Activated T-cell treated with anti-CD3 and anti-CD28 coated beads for 24 hours (primary cell): ENCODE measurements at places on chromosomes 2 and 18.
A peak's percentile ranks its signal among the peaks of the same experiment; 100 is the strongest.

DNA sequence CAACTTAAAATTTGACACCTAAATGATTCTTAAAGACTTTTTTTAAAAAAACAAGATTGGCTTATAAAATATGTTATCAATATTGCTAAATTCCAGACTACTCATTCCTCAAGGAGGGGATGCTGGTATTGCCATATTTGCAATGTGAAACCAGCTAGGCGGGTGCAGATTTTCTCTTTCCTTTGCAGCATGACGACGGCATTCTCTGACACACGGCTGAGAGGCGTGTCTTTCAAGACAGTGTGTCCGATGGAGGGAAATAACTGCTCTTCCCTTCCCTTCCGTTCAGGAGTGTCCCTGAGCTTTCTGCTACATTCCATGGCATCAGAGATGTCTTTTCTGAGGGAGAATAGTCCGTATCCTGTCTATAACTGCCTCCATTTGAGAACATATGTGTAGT is 38.2 kb upstream of the CNGA3 start:
- DNase-seq: no peak

GRCh38 chr2:71679491-71679890 is 226.1 kb downstream of the DYSF start:
- no peak for DNase-seq

- no peak for DNase-seq
Observed at GRCh38 chr18:59870623-59871130, 29.1 kb upstream of the PMAIP1 start.

DNA sequence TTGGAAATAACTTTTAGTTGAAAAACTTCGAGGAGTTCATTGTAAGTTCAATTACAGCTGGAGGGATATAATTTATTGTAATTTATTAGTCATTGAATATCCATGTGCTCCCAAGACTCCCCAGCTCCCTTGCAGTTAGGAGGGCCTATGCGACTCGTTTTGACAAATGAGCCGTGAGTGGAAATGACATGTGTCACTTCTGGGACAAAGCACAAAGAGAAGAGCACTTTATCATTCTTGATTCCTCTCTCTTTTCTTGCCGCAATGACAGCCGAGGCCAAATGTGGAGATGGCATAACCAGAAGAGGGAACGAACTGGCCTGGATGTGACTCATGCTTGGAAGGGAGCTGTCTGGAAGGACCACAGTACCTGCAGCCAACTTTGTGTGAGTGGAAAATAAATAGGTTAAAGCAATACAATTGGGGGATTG is 44.2 kb upstream of the ITSN2 start:
- DNase-seq: no peak

- DNase-seq: peak; percentile 7
Observed at GRCh38 chr2:191933307-191934105, 86.6 kb upstream of the CAVIN2 start.

DNA sequence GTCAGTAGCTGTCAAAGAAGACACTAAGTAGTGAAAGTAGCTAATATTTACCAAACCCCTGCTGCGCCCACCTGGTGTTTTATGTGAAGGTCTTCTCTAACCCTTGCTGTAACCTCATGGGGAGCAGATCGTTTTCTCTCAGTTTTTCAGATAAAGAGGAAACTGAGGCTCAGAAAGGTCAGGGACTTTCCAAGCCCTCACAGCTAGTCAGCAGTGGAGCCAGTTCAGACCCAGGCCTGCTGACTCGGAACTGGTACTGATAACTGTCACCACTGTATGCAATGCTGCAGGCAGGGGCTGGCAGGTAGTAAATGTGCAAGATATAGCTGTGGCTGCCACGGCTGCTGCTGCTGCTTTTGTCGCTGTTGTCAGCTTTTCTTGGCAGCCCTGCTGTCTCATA is 69.1 kb downstream of the LRRFIP1 start:
- DNase-seq: no peak

GRCh38 chr2:85851253-85852151 is 37.3 kb downstream of the ST3GAL5 start:
- DNase-seq: no peak

DNA sequence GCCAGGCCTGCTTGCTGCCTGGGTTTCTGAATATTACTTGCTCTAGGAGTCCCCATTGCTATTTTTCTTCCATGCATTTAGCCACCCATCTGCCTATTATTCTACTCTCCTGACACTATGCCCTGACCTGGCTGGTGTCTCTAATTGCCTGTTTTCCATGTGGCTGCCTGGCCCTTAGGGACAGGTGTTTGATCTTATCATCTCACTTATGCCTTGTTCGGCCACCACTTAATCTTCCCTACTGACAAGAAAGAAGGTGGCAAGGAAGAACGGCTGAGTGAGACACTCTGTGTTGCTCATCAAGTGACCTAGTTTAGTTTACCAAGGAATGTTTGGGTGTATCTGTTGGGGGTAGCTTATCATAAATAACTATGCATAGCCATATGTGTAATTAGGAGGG is 50.4 kb upstream of the RAPH1 start:
- no peak for DNase-seq
